ENCODE measurements at places on chromosomes 12 and 14. TPM values are rescaled to one million over a fixed set of nuclear protein-coding genes. Genes with fewer than 3 reads are reported as not detected.

GRCh38 chr12:50508970-50509663, 4.3 kb downstream of the DIP2B start:
- DNase-seq: no peak

- DNase-seq: no peak
Measured at GRCh38 chr14:95700221-95700976, 13.5 kb downstream of the TCL1A start.

Gene DNAI7
- not detected for total RNA-seq

Gene PLEKHA5
- 5.5 TPM for total RNA-seq

Gene RBP5
- not detected for total RNA-seq

All from CD8-positive, alpha-beta memory T cell (primary cell).